Camera-type eye (tissue), 1 donor: ENCODE measurements at places on chromosomes 5 and 9. TPM values are rescaled to one million over a fixed set of nuclear protein-coding genes. Genes with fewer than 3 reads are reported as not detected.

CNTNAP3 gene
- 34.9 TPM for total RNA-seq

PCDH12 gene
- total RNA-seq = 8.6 TPM

STK32A gene
- 17.7 TPM for total RNA-seq

PCDHB2 gene
- total RNA-seq = 8.3 TPM

ACTBL2 gene
- total RNA-seq = not detected

PCDHAC2 gene
- 39.0 TPM for total RNA-seq

RAB3C gene
- total RNA-seq = 14.0 TPM

GPX8 gene
- 58.7 TPM for total RNA-seq

QRFP gene
- not detected for total RNA-seq

GARIN3 gene
- not detected for total RNA-seq

TNFAIP8 gene
- total RNA-seq = 20.5 TPM

GPSM1 gene
- total RNA-seq = 98.5 TPM

LRRC19 gene
- not detected for total RNA-seq

RLN2 gene
- not detected for total RNA-seq

FOXD4L4 gene
- 0.22 TPM for total RNA-seq

TRPM6 gene
- 0.44 TPM for total RNA-seq

ENTREP1 gene
- 16.7 TPM for total RNA-seq

HDAC3 gene
- total RNA-seq = 51.2 TPM

FAF2 gene
- total RNA-seq = 45.9 TPM

FCN2 gene
- not detected for total RNA-seq

RIC1 gene
- 54.0 TPM for total RNA-seq

IFNB1 gene
- total RNA-seq = not detected

SEC24A gene
- total RNA-seq = 36.6 TPM

NRG2 gene
- 5.2 TPM for total RNA-seq

PCDHGA8 gene
- 10.1 TPM for total RNA-seq

SLIT3 gene
- total RNA-seq = 32.4 TPM

CCNG1 gene
- total RNA-seq = 300 TPM

BNC2 gene
- total RNA-seq = 24.6 TPM

ANKRD18B gene
- 3.3 TPM for total RNA-seq

POU5F2 gene
- 8.9 TPM for total RNA-seq

CTXN3 gene
- 4.0 TPM for total RNA-seq

PCDHA3 gene
- 4.6 TPM for total RNA-seq

PSMD5 gene
- 36.7 TPM for total RNA-seq

CNTLN gene
- 38.5 TPM for total RNA-seq

FAM200C gene
- total RNA-seq = 25.1 TPM

RNF183 gene
- total RNA-seq = 0.66 TPM

SH3TC2 gene
- 19.6 TPM for total RNA-seq

GPR151 gene
- total RNA-seq = not detected

TBC1D9B gene
- 62.9 TPM for total RNA-seq

SEC61B gene
- total RNA-seq = 41.0 TPM

OSMR gene
- total RNA-seq = 13.9 TPM

IGIP gene
- total RNA-seq = 14.5 TPM

RELL2 gene
- 4.0 TPM for total RNA-seq

CLIC3 gene
- 1.1 TPM for total RNA-seq

SPINK4 gene
- total RNA-seq = not detected

ADAMTS19 gene
- 36.0 TPM for total RNA-seq

ANXA1 gene
- 153 TPM for total RNA-seq

ACSL6 gene
- total RNA-seq = 73.4 TPM

TXN gene
- total RNA-seq = 47.2 TPM

SELENOP gene
- 304 TPM for total RNA-seq

PCDHGB4 gene
- total RNA-seq = 20.7 TPM

CCDC180 gene
- 19.9 TPM for total RNA-seq

GABRA1 gene
- 16.5 TPM for total RNA-seq

PCDHGB7 gene
- total RNA-seq = 26.6 TPM

LCN10 gene
- 1.4 TPM for total RNA-seq

CKMT2 gene
- total RNA-seq = 32.4 TPM

LVRN gene
- total RNA-seq = 2.0 TPM

PTGDS gene
- total RNA-seq = 230 TPM

CDC20B gene
- total RNA-seq = 0.38 TPM
